ENCODE measurements at places on chromosomes 11 and 22.

GRCh38 chr11:34067383-34068065 is 16.0 kb downstream of the CAPRIN1 start:
- DNase-seq, result no peak

DNA sequence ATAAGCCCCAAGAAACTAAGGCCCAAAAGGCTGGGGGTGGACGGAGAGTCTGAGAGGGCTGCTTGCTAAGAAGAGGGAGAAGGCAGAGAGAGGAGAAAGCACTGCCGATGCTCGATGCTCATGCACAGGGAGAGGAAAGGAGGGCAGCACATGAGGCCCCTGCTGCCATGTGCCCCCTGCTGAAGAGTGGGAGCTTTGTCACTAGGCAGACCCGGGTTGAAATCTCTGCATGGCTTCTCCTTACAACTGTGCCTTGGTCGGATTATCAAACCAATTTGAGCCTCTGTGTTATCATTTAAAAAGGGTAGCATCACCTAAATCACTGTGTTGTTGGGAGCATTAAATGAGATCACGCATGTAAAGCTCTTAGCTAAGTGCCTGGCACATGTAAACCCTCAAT is 330.5 kb downstream of the NXPE2 start:
- DNase-seq, result no peak

GRCh38 chr11:115709297-115709696 is 205.1 kb upstream of the CADM1 start:
- DNase-seq, result no peak

DNA sequence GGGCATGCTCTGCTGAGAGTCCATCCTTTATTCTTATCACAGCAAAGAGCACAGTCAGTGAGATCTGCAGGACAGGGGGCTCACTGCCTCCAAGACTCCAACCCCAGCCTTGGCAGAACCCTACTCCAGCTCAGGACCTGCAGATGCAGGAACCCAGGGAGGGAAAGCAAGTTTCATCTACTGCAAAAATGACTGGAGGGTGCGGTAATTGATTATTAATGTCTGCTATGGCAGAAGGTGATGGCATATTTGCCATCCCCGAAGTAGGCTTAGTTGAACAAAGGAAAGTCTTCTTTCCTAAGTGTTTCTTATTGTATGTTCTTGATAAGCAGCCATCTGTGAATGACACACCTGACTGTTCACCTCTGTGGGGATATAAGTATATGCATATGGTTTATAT is 9.2 kb downstream of the SCUBE1 start:
- DNase-seq, result no peak

- DNase-seq, result peak; percentile 48
These were observed 29.0 kb upstream of the API5 start for GRCh38 chr11:43282607-43283440.

GRCh38 chr22:20143883-20144665 is 6.8 kb downstream of the CCDC188 start:
- DNase-seq, result no peak

- DNase-seq, result no peak
These were observed 17.1 kb upstream of the APLP2 start for GRCh38 chr11:130052567-130052966.

- DNase-seq, result peak; percentile 56
These were observed 1.4 kb downstream of the NECTIN1 start for GRCh38 chr11:119727523-119728151.

GRCh38 chr22:43537019-43537585 is 125.3 kb downstream of the MPPED1 start:
- DNase-seq, result peak; percentile 39

DNA sequence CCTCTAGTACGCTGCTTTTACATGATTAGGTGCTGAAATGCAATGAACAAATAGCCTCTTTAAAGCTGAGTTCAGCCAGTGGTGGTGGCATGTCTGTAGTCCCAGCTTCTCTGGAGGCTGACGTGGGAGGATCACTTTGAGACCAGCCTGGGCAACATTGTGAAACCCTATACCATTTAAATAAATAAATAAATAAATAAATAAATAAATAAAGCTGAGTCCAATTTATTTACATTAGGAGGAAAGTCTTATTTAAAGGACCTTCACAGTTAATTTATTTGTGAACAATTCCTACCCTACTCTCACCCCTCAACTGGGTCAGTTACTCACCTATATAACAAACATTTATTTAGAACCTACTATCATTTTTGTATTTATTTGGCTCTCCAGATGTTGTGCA is 4.8 kb upstream of the CHRDL2 start:
- no peak for DNase-seq

GRCh38 chr22:43435851-43436811 is 24.3 kb downstream of the MPPED1 start:
- DNase-seq, result no peak

- DNase-seq, result peak; percentile 57
These were observed 2.5 kb downstream of the CDC42EP2 start for GRCh38 chr11:65317025-65317786.

DNA sequence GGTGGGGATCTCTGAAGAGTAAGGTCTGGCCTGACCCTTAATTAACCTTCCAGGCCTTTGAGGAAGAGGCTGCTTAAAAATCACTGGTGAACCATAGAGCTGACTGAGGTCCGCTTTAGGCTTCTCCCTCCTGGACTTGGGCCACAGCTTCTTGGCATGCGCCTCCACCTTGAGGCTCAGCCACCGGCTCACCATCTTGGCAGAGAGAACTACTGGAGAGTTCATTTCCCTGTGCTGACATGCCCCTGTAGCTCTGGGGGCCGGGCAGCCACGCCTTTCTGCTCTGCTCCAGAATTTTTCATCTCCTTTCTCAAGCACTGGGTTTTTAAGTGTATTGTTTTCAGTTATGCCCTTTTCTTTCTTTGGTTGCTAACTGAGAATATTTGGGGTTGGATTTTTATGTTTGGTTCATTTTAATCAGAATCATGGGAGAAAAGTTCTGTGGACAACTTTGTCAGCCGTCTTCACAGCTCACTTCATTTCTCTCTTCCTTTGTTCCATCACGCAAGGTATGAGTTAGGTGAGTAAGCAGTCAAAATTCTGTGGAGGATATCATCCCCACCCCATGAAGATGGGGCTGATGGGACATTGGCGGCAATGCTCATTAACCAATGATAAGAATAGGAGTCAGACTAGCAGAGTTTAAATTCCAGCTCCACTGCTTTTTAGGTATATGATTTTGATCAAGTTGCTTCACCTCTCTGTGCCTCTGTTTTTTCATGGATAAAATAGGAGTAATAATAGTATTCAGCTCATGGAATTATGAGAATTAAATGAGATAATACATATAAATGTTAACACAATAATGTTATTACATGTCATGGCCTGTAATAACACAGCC is 103.9 kb downstream of the DBX1 start:
- no peak for DNase-seq

DNA sequence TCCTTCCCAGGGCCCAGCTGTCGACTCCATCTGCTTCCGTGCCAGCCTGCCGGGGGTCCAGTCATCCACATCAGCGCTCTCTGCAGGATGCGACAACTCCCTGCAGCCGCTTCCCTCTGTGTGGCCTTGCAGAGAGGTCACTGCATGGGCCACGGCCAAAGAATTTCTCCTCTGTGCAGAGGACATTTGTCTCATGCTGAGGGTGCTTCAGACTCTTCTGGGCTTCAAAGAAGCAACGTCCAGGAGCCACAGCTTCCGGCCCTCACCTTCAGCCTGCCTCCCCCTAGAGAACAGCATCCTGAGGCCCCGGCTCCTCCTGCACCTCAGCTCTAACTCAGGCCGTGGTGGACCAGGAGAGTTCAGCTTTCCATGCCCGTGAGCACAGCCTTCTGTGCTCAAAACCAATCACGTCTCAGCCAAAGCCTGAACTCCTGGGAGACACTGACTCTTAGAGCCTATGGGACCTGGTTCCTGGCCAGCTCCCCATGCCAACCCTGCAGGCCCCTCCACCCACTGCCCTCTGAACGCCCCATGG is 258.9 kb downstream of the BRD1 start:
- DNase-seq, result no peak

DNA sequence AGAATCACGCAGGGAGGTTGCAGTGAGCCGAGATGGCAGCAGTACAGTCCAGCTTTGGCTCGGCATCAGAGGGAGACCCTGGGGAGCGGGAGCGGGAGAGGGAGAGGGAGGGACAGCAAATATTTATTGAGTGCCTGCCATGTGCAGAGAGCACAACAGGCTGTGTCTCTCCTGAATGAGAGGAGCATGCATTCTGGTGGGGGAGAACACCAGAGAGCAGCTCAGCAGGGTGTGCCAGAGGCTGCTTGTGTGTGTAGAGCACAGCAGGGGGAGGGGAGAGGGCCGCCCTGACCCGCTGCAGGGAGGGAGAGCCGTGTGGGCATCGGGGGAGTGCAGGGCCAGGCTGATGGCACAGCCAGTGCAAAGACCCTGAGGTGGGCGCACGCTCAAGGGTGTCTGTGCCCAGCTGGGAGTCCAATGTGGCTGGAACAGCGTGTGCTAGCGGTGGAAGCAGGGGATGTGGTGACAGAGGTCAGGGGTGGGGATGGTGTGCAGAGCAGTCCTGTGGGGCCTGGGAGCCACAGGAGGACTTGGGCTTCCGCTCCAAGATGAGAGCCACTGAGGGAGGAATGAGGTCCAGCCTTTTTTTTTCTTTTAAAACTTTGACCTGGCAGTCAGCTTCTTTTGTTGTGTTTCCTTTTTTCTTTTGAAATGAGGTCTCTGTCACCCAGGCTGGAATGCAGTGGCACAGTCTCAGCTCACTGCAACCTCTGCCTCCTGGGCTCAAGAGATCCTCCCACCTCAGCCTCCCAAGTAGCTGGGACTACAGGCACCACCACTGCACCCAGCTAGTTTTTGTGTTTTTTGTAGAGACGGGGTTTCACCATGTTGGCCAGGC is 12.0 kb downstream of the PPIL2 start:
- DNase-seq, result no peak

DNA sequence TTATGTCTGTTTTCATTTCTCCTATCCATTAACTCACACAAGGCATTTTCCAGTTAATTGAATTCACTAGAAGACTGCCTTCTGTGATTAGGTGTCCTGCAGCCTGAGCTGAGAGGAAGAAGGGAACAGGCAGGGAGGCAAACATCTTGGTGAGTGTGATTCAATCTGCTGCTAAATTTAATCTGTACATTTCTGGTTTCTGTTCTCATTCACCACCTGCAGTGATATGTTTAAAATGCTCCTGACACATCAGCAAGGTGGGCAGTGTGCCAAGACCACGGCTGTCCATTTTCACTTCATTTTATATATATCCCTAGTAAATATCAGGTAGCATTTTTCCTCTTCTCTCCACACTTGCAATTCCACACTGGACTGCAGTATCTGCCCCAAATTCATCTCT is 416.5 kb downstream of the TMEM135 start:
- DNase-seq, result no peak

GRCh38 chr11:8221917-8222495 is 41.7 kb downstream of the LMO1 start:
- no peak for DNase-seq

DNA sequence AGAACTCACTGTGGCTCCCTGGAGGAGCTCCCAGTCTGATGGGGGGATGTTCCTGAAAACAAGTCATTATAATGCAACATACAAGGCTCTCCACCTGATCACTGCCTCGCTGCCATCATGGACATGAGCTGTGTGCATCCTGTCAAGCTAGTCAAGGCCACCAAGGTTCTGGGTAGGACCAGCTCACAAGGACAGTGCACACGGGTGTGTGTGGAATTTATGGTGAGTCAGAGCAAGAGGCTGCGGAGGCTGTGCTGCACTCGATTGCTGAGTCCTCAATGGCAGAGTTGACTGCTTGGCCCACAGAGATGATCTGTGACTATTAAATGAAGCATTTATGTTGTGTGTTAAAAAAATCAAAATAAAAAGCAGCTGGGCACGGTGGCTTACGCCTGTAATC is 96.6 kb downstream of the SEZ6L start:
- peak; percentile 50 for DNase-seq

DNA sequence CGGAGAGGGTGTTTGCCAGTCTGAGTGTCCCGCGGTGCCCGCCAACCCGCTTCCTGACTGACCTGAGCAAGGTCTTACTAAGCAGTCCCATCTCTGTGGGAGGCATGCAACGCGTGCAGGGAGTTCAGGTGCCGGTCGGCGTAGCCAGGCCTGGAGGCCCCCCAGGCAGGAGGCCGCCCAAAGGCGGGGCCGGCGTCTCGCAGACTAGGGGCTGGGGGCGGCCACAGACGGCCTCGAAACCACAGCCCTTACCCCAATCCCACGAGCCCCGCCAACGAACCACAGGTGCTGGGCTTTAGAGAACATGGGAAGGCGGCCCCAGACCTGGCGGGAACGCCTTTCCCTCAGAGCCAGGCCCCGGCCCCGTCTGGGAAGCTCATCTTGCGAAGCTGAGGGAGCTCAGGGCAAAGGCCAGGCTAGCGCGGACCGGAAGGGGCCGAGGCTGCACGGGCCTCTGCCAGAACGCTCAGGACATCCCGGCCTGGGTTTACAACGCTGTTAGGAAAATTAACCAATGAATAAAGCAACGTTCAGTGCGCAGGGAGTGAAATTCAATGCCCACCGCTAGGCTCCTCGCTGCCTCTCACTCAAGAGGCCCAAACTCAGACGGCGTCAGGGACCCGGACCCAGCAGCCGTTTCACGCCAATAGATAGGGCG is 2.1 kb upstream of the MTFP1 start:
- peak; percentile 47 for DNase-seq

DNA sequence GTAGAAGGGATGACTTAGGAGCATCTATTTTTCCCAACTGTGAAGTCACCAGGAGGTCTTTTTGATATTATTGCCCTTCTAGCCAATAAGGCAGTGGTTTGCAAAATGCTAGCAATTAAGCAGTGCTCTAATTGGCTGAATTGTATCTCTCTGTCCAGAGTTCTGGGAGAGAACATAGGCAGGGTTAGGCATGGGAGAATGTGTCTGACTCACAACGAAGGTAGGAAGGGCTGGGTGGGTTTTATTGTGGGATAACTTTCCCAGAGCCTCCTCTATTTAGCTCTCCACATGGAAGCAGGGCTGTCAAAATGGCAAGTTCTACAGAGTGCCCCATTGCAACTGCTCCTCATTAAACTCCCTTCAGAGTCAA is 415.9 kb upstream of the CADM1 start:
- peak; percentile 50 for DNase-seq

DNA sequence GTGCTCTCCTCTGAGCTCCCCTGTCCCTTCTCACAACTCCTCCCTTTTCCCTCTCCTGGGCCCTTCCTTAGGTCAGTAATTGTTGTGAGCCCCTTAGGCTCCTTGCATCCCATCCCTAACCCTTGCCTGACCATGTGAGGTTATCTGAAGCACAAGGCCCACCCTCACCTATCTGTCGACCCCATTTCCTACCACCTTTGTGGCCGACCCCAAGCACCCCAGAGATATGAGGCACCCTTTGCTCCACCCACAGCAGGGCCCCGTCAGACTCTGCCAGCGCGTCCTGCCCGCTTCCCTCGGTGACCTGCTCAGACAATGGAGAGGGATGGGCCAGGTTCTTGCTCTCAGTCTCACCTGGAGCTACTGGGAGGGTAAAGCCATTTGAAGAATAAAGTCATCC is 1.3 kb downstream of the GNG3 start:
- DNase-seq, result no peak

- DNase-seq, result no peak
These were observed 32.2 kb downstream of the ZBTB16 start for GRCh38 chr11:114091516-114092397.

GRCh38 chr11:57490456-57491248 is 24.9 kb downstream of the SLC43A1 start:
- no peak for DNase-seq

All from urothelium cell line (cell line).